ENCODE measurements at places on chromosomes 2 and 18. TPM values are rescaled to one million over a fixed set of nuclear protein-coding genes. Genes with fewer than 3 reads are reported as not detected.

GRCh38 chr2:111946294-111947114, 48.1 kb downstream of the MERTK start:
- no peak overlapping the region for H3K27ac ChIP-seq
- peaks cover 5% of the 10 kb centered on the region for H3K4me1 ChIP-seq
- DNase-seq, result no peak
- H3K4me3 ChIP-seq, result no peak overlapping the region

DNA sequence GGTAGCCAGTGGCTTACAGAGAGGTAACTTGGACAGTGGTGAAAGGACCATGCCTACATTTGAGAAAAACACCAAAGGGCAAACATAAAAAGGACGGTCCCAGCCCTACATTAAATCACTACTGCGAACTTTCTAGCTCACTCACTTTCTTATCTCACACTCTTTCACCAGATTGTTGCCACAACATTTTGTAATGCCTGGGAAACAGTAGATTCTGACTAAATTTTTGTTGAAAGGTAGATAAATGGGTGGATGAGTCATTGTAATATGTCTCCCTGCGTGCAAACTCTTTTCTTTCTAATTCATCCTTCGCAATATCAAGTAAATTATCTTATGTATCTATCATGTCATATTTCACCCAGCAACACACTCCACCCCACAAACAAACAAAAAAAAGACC, 192.2 kb downstream of the IRS1 start:
- no peak for DNase-seq
- no peak overlapping the region for H3K4me3 ChIP-seq
- no peaks in the 10 kb centered on the region for H3K4me1 ChIP-seq
- H3K36me3 ChIP-seq, result no peaks in the 10 kb centered on the region
- H3K27me3 ChIP-seq, result no peaks in the 10 kb centered on the region

- no peak overlapping the region for H3K27ac ChIP-seq
- no peaks in the 10 kb centered on the region for H3K27me3 ChIP-seq
- H3K4me3 ChIP-seq, result no peak overlapping the region
- no peaks in the 10 kb centered on the region for H3K36me3 ChIP-seq
Measured at GRCh38 chr2:118668431-118669424, 178.7 kb downstream of the EN1 start.

GRCh38 chr2:207137596-207138337, 28.0 kb downstream of the KLF7 start:
- H3K27me3 ChIP-seq, result no peaks in the 10 kb centered on the region
- H3K36me3 ChIP-seq, result no peaks in the 10 kb centered on the region
- DNase-seq, result no peak
- H3K27ac ChIP-seq, result no peak overlapping the region

PROM2 gene
- 0.07 TPM for total RNA-seq

All from Karpas-422 (cell line).